ENCODE measurements at places on chromosomes 7 and 10. TPM values are rescaled to one million over a fixed set of nuclear protein-coding genes. Genes with fewer than 3 reads are reported as not detected.

The NEBL gene
- total RNA-seq: 3.1 TPM

The FZD8 gene
- 33.4 TPM for total RNA-seq

The OIT3 gene
- total RNA-seq: 0.09 TPM

The KLF14 gene
- total RNA-seq: not detected

The ZPBP gene
- not detected for total RNA-seq

The EGFR gene
- 1.5 TPM for total RNA-seq

The TAS2R16 gene
- not detected for total RNA-seq

The XRCC2 gene
- total RNA-seq: 2.0 TPM

The ITGB8 gene
- total RNA-seq: 7.1 TPM

The TACR2 gene
- 0.09 TPM for total RNA-seq

The NODAL gene
- total RNA-seq: not detected

The KIF20B gene
- total RNA-seq: 8.6 TPM

The TAF6 gene
- 22.1 TPM for total RNA-seq

The HTR5A gene
- total RNA-seq: not detected

The FAM25G gene
- total RNA-seq: not detected

The HYAL4 gene
- total RNA-seq: under 0.01 TPM

The ARHGEF35 gene
- 0.56 TPM for total RNA-seq

The CAV1 gene
- total RNA-seq: 1,559 TPM

The TUBB8 gene
- not detected for total RNA-seq

The MYOZ1 gene
- total RNA-seq: not detected

The ZP3 gene
- total RNA-seq: 1.1 TPM

The PHYH gene
- 7.9 TPM for total RNA-seq

The GUSB gene
- 25.9 TPM for total RNA-seq

The SVIL gene
- 55.8 TPM for total RNA-seq

The AGR2 gene
- total RNA-seq: not detected

The CTAGE6 gene
- total RNA-seq: 2.2 TPM

The CPVL gene
- total RNA-seq: not detected

The SORCS1 gene
- total RNA-seq: not detected

The STEAP4 gene
- total RNA-seq: not detected

The MICU1 gene
- total RNA-seq: 27.2 TPM

The SPDYE11 gene
- total RNA-seq: not detected

The MYPN gene
- total RNA-seq: under 0.01 TPM

The SLC18A3 gene
- total RNA-seq: under 0.01 TPM

The HPS1 gene
- 20.3 TPM for total RNA-seq

The GNAT3 gene
- total RNA-seq: not detected

The CASP2 gene
- 15.5 TPM for total RNA-seq

The COL26A1 gene
- not detected for total RNA-seq

The SH3PXD2A gene
- total RNA-seq: 3.0 TPM

The CYP2C18 gene
- not detected for total RNA-seq

The ARHGAP22 gene
- total RNA-seq: 72.1 TPM

The CADPS2 gene
- total RNA-seq: 53.7 TPM

The WDR86 gene
- not detected for total RNA-seq

The GHITM gene
- 179 TPM for total RNA-seq

The PTER gene
- total RNA-seq: 6.7 TPM

The CPN1 gene
- total RNA-seq: not detected

The GTF2IRD1 gene
- 5.6 TPM for total RNA-seq

The KCP gene
- not detected for total RNA-seq

The TBX20 gene
- 1.3 TPM for total RNA-seq

The SLC29A3 gene
- 1.4 TPM for total RNA-seq

The KIF11 gene
- total RNA-seq: 24.6 TPM

The CTBP2 gene
- 87.1 TPM for total RNA-seq

The INSYN2A gene
- total RNA-seq: under 0.01 TPM

The GHRHR gene
- total RNA-seq: 0.27 TPM

The RAMP3 gene
- total RNA-seq: not detected

The PRTFDC1 gene
- total RNA-seq: 6.5 TPM

The GBX1 gene
- total RNA-seq: not detected

The HIBADH gene
- total RNA-seq: 36.0 TPM
